ENCODE measurements at places on chromosomes 5 and 9.

- DNase-seq = peak; percentile 70
These were observed 171.7 kb downstream of the C9orf152 start for GRCh38 chr9:110036286-110036685.

DNA sequence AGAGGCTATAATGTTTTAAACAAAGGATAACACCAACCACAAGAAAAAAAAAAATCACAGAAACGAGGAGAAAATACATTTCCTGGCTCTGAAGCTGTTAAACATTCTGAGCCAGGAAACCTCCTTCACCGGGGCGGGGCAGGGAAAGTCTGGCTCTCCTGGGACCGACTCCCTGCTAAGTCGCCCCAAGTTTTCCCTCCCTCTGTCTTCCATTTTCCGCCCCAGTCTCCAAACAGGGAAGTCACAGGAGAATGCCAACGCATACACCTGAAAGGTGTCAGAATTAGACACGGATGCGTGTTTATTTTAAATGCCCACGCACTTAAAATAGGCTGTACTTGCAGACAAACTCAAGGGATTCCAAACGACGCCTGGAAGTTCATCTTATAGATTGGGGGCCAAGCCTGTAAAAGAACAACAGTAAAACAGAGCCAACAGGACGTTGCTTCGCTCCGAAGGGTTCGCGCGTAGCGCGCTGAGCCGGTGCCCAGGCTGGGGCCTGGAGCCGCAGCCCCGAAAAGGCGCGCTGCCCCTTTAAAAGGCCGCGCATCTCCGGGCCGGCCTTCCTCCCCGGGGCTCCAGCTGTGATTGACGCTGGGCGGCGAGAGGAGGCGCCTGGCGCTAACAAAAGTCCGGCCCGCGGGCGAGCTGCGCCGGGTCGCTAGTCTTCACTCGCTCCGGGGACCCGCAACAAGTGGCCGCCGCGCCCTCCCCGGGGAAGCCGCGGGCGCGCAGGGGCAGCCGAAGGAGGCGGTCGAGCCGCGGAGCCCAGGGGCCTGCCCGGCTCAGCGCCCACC lies at the start of gene FBXL7:
Gene FBXL7, plus strand, starts transcription at position 653 of the 797 bp plus-strand sequence.
- DNase-seq = no peak

DNA sequence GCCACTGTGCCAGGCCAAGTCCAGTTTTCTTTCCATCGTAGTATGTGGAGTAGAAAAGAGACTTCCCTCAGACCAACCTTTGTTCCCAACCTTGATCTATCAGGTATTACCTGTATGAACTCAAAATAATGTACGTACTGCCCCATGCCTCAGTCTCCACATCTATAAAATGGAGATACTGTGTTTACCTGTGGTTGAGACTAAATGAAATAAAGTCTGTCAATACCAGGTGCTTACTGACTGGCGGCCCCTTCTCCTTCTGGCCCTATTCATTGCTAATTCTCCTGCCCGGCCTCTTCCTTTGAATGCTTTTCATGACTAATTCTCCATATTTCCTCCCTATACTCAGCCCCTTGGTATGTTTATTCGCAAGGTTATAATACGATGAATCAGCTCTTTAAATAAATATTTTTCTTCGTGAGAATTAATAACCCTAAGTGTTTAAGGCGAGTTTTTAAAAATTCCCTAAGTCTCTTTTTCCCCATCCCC lies 89.6 kb upstream of the BASP1 start:
- no peak for DNase-seq

DNA sequence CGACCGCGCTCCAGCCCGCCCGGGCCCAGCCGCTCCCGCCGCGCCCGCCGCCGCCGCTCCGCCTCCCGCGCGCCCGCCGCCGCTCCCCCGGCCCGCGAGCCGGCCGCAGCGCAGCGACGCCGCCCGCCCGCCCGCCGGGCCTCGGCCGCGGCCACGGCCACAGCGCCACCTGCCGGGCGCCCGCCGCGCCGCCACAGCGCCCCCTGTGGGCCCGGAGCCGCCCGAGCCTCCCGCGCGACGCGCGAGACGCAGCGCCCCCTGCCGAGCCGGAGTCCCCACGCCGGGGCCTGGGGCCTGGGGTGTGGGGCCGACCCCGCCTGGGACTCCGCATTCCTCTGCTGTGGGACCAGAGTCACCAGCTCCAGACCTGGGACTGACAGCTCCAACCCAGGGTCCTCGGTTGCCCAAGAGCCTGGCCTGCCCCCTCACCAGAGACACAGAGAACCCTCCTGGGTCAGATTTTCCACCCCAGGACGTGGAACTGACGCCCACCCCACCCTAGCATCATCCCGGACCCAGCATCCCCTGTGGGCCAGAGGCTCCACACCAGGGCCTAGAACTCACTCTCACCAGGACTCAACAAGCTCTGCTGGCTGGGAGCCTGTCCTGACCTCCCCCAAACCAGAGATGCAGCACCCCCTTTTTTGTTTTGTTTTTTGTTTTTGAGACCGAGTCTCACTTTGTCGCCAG lies at the start of gene RAPGEF1:
Gene RAPGEF1, minus strand, starts transcription at position 118 of the 690 bp plus-strand sequence. CDS start 246 bp downstream, outside the sequence.
- DNase-seq = no peak

DNA sequence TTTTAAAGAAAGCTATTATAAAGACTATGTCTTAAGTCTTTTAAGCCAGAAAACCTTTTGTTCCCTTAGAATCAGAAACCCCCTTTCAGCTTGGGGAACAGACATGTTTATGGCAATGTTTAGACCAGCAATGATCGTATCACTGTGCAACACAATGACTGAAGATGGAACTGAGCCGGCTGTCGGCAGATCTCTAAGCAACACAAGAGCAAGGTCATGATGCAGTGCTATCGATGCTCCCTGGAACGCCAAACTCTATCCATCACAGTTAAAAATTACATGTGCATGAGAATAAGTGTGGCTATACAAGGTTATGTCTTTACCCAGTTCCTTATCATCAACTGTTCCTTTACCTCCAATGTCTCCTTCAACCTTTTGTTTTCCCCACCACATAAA lies 1.8 kb upstream of the RNF44 start:
- DNase-seq = no peak

DNA sequence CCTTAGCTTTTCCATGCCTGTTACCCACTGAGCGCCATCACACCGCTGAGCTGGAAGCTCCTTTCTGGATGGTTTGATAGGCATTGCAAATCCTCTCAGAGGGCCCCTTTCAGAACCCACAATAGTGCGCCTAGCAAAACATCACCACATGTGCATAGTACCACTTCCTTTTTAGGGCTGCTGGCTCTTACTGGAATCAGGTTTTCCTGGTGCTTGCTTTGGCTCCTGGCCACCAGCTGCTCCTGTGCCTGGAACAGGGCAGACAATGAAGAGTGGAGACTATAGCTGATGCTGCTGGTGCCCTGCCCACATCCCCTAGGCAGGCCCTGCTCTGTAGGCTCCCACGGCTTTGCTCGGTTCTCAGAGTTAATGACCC lies 163.6 kb upstream of the SEMA6A start:
- DNase-seq = no peak

DNA sequence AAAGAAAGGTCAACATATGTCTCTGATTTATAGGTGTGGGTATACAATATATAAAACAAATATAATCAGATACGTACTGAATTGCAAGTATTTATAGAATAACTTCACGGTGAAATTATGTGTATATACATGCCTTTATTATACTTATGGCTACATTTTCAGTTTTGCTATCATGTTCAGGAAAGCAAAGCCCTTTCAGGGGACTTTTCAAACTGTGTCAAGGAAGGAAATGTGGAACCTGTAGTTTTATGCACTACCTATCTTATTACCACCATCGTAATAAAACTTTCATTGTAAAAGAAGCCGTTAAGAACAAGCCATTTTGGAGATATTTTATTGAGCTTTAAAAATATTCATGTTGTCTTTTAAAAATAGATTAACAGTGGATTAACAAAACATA lies 257.2 kb downstream of the PJA2 start:
- no peak for DNase-seq

GRCh38 chr9:109498195-109499092 lies at the start of gene PTPN3:
PTPN3 (minus strand) TSS chr9:109498307; CDS start chr9:109463434, 34,873 bp downstream.
- no peak for DNase-seq

DNA sequence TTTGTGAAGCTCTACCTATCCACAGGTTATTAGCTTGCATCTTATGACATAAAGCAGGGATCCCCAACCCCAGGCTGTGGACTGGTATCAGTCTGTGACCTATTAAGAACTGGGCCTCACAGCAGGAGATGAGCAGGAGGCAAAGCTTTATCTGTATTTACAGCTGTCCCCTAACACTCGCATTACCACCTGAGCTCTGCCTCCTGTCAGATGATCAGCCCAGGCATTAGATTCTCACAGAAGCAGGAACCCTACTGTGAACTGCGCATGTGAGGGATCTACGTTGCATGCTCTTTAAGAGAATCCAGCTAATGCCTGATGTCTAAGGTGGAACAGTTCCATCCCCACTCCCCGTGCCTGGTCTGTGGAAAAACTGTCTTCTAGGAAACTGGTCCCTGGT lies 19.7 kb downstream of the FBXW11 start:
- no peak for DNase-seq

DNA sequence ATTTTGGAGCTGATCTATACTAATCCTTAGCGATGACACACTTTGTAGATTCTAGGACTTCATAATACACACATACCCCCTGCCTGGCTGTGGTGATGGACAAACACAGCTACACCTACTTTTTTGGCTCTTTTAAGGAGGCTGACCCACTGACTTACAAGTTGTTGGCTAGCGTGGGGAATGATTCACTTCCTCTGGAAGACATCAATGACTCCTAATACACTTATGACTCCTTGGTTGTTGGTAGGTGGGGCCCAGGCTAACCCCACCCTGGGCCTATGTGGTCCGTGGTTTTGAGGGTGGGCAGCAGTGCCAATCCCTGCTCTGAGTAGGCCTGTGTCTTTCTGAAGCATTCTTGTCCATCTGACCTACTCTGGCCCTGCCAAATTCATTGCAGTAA lies 144.4 kb downstream of the SLC12A2 start:
- no peak for DNase-seq

GRCh38 chr5:39076757-39077728 lies 2.8 kb upstream of the RICTOR start:
- DNase-seq = no peak

DNA sequence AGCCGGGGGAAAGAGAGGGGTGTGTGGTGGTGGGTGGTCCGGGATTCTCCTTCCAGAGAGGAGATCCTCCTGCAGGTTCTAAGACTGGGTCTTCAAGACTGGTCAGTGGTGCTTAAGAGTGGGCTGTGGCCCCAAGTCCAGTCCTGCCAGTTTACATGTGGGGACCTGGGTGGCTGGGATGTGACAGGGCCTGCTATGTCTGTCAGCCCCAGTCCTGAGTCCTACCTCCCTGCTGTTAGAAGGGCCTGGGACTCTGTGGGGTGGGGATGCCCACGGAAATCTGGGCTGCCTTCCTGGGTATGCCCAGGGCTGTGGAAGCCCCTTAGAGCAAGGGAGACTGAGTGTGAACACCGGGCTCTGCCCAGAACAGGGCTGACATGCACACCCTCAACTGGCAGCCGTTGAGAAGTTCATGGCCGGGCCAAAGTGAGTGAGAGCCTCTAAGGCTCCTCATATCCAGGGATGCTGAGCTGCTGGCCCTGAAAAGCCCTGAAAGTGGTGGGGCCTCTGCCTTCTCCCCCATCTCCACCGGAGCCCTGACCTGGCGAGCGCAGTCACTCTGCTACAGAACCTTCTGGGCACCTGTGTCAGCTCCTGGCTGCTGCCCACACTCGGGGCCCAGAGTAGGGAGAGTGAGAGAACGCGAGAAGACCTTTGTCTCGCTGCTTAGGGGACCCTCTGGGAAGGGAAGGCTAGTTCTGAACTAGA lies 1.7 kb downstream of the PHF2 start:
- DNase-seq = no peak

- no peak for DNase-seq
These were observed 42.8 kb downstream of the NEURL1B start for GRCh38 chr5:172683645-172684471.

- DNase-seq = no peak
These were observed 165.6 kb downstream of the PALM2AKAP2 start for GRCh38 chr9:109945573-109945972.

DNA sequence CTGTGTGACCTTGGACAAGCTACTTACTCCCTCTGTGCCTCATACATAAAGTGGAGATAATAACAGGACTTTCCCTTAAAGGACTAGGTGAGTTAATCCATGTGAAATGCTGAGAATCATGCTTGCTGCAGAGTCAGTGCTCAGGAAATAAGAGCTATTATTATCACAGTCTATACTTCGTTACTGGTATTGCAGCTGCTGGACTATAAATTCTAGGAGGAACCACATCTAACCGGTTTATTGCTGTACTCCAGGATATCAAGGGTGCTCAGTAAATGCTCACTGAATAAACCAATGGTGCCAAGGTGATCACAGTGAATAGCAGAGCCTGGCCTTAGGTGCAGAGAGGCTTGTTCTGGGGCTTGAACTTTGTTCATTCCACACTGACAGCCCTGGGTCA lies 69.3 kb downstream of the HSPA4 start:
- DNase-seq = peak; percentile 66

DNA sequence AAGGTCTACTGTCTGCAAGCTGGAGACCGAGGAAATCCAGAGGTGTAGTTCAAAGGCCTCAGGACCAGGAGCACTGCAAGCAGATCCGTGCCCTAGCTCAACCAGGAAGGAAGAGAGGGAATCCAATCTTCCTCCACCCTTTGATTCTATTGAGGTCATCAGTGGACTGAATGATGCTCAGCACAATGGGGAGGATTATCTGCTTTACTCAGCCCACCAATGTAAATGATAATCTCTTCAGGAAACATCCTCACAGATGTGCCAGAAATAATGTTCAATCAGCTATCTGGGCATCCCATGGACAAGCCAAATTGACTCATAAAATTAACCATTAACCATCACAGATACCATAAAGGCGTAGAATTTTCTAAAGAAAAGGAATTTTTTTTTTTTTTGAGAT lies 92.0 kb downstream of the BASP1 start:
- DNase-seq = no peak

DNA sequence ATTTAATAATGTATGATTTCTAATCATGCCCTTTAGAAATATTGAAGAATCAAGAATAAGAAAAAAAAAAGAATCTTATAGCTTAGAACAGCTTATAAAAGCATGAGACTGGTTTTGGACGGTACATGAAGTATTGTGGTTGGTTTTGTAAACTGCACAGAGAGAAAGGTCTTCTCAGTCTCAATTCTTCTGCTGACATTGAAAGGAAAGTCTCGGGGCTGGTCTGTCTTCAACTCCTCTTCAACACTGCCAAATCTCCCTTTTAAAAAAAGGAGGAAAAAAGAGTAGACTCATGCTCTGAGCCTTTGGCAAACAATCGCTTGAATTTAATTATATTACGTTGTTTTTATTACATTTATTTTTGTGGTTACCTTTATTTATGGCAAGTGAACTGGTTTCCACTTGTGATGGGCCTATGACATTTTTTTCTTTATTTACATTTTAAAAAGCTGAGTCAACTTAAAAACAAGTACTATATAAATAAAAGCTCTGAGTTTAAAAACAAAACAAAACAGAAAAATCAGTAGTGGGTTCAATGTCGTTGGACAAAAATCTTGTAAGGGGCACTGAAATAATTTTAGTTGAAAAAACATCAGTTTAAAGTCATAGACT lies 32.8 kb upstream of the EBF1 start:
- DNase-seq = no peak

GRCh38 chr5:135891791-135892190 lies 3.9 kb downstream of the IL9 start:
- DNase-seq = no peak

DNA sequence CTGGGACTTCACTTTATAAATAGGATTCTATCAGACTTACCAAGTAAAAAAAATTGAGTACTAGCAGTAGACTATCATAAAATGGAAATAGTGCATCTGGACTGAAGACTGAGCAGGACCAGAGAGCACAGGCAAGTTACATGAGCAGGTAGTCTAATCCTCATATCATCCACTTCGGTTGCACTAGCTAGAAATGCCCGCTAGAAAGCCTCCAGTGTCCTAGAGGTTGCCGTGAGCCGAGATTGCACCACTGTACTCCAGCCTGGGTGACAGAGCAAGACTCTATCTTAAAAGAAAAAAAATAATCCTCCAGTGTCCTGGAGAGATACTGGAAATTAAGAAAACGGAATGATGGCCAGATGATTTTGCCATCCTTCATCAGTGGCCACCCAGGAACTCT lies 20.0 kb downstream of the C5orf47 start:
- DNase-seq = no peak

Measured in NCI-H2029 treated with DMSO at 0.1 percent for 48 hours (cell line).